ENCODE measurements at places on chromosomes 1 and 21.

- no peak for DNase-seq
Measured at GRCh38 chr1:164569866-164570265, 10.9 kb downstream of the PBX1 start.

DNA sequence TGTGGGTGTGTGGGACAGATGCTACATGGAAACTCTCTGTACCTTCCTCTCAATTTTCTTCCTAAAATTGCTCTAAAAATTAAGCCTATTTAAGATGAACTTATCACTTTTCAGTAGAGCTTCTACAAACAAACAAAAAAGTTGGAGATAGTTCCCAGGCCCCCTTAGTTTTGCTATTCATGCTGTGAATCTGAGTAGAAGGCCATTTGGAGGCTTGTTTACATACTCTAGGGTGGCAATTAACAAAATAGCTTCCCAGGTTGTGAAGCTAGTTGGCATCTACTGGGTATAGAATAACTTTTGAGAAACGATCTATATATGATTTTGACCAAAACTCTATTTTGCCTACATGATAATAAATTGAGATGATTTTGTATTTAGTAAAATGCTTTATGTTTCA, 541.4 kb upstream of the B3GALT2 start:
- DNase-seq: no peak

DNA sequence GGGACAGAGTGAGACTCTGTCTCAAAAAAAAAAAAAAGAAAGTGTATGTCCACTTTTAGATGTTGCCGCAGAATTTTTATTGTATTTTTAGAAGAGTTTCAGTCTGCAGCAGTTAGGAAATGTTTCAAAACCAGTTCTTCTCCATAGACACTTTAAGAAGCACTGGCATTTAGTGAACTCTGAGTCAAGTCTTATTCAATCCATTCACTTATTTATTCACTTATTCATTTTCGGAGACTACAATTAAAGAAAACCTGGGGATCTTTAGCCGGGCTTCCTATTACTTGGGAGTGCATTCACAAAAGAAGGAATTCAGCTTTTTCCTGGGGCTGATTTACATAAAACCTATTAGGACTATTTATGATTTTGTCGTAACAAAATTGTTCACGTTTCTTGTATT, 12.3 kb downstream of the RCAN3 start:
- DNase-seq: no peak

DNA sequence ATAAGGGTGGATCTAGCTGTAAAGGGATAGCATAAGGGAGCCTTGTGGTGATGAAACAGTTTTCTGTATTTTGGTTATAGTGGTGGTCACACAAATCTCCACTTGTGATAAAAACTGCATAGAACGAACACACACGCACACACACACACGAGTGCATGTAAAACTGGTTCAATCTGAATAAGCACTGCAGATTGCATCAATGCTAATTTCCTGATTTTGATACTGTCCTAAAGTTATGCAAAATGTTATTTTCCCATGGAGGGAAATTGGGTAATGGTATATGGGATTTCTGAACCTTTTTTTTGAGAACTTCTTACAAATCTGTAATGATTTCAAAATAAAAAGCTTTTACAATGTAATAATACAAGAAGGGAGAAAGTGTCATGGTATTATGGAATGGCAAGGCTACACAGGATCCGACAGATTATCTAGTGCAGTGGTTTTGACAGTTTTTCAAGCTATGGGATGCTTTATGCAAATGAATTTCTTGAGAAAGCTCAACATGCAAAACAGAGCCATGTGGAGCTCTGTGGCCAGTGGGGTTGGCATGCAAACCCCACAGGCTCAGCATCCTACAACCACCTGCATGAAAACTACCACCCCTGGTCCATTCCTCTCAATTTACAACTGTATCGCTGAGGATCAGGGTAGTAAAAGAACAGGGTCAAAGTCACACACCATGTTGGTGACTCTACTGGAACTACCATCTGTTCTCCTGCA, 18.8 kb downstream of the SLC41A1 start:
- DNase-seq: no peak

DNA sequence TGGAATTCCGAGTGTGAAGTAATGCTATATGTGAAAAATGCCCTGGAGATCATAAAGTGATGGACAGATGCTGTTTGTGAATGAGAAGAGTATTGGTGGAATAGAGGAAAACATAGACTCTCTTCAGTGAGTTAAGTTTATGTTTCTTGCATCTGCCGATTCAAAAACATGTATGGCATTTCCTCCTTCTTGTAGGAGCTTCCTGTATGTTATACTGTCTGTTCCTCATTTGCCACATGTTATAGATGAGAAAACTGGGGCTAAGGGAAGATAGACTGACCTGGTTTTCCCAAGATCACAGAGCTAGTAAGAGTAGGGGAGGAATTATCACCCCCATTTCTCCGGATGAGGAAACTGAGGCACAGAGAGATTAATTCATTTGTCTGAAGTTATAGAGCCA, 41.1 kb upstream of the IL20 start:
- DNase-seq: no peak

DNA sequence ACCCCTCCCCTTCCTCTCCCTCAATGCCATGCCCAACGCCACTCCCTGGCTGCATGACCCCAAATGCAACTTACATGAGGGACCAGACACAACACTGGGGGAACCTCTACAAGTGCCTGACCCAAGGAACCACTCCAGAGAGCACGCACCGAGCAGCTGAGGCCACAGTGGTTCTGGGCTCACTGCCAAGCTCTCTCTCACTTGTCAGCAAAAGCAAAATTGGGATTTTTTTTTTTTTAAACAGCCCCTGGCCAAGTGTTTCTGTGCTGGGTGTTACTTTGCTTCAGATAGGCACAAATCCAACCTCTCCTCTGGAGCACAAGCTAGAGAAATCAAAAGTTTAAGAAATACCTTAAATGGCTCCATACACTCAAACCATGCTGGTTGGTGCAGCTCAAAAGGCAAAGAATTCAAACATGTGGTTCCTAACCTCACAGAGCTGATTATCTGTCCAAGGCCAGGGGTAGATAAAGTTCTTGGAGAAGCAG, 363.0 kb downstream of the SETD4 start:
- DNase-seq: no peak

GRCh38 chr1:2046953-2047748, 3.1 kb upstream of the PRKCZ start:
- no peak for DNase-seq

DNA sequence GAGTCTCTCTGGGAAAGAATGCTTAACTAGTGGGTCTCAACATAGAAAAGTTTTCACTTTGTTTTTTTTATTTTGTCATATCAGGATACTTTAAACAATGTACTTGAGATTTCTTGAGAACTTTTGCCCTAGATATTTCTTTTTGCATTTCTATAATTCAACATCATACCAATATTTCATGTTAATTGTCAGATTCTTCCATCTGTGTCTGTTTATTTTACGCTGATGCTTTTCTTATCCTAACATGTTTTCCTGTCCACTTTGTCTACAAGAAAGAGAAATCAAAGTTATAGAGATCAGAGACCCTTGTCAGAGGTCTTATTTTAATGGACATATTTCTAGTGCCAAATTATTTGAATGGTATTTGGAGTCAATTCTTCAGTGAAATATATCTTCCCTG, 95.5 kb upstream of the B3GALT2 start:
- DNase-seq: no peak

GRCh38 chr1:65258106-65258505, 51.2 kb upstream of the DNAJC6 start:
- DNase-seq: no peak

DNA sequence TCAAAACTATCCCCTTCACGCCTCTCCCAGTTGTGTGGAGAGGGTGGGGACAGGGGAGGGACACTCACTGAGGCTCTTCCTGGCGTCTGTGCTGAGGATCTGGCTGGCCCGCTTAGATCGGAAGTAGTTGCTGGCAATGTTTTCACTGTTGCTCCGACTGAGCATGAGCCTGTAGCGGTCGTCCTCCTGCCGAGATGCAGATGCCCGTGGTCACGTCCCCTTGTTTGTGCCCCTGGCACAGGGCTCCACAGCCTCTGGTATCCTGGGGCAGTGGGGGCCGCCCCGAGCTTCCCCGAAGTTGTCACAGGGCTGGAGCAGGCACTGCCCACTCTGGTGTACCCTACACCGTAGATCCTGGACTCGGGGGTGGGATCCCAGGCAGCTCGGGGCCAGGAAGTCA, 5.0 kb upstream of the DDOST start:
- no peak for DNase-seq

GRCh38 chr21:27333096-27333495, 366.2 kb upstream of the ADAMTS5 start:
- no peak for DNase-seq

DNA sequence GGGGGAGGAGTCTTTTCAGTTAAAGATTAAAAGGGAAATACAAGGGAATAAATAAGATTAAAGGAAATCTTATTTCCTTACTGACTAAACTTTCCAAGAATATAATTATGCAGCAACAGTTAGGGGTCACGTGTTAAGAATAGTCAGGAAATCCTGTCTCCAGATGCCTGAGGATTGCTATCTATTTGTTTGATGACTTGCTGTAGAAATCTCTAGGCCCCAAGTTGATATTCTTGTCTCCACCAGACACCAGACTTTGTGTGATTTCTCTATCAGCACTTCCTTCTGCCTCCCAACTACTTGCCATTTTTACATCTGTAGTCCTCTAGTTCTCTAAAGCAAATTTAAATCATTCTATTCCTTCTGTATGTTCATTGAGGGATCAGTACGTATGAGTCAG, 77.5 kb downstream of the RPAP2 start:
- no peak for DNase-seq

GRCh38 chr1:26360807-26361604, 7.1 kb upstream of the CRYBG2 start:
- DNase-seq: no peak

GRCh38 chr21:14116080-14116481, 94.7 kb downstream of the LIPI start:
- no peak for DNase-seq

GRCh38 chr1:182192966-182193365, 131.5 kb upstream of the ZNF648 start:
- DNase-seq: no peak

DNA sequence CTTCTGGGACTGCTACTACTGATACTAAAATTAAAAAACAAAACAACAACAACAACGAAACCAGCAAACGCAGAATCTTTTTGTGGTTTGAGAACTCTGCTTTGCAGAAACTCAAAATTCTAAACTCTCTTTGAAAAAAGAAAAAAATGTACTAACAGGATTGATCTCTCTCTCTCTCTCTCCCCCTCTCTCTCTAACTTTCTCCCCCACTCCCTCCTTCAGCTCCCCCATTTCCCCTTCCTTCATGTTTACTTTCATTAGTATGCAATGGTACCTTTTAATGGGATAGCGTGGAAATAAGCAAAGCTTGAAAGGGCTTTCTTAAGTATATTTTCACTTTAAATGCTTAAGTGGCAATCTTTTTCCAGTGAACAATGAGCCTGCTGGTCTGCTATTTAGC, 562.6 kb upstream of the ADGRL2 start:
- no peak for DNase-seq

- DNase-seq: peak; percentile 12
Measured at GRCh38 chr1:143698016-143698415, 273.8 kb downstream of the FAM72C start.

DNA sequence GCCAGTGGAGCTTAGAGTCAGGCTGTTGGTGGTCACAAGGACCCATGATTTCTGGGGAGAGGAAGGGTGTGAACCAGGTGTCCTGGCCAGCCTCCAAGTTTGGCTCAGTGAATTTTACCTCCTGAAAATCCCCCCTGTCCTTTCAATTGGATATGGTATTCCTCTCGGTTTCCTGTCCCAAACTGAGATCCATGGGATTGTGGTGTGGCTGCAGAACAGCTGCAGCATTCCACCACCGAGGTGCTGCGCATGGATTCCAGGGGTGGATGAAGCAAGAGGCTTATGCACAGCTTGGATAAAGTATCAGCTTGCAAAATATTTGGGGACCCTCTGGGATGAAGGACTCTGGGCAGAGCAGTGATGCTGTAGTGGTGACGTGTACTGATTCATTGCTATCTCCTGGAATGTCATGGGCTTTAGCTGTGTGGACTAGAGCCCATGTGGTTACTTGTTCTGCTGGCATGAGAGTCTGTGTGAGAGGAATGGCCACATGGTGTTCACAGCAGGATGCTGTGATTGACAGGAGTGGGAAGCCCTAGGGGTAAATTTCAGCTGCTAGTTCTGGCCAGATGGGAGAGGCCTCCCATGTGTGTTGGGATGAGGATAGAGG, 148.7 kb upstream of the SPAG17 start:
- no peak for DNase-seq

DNA sequence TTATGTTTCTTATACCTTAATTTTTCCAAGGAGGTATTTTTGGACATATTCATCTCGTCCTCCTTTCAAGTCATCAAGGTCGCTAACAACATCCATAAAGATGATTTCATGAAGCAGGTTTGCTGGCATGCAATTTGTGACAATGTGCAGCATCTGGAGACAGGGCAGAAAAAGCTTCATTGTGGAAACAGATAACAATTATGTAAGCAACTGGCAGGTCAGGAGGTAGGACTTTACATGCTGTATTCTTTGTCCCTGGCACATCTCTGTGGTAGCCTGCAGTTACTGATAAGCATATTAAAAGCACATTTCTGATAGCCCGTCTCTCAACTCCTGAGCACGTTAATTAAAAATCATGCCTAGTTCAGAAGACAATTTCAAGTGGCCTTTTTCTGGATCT, 156.8 kb downstream of the LEPR start:
- DNase-seq: no peak

GRCh38 chr1:212607206-212607912, 1.2 kb upstream of the ATF3 start:
- no peak for DNase-seq

- DNase-seq: no peak
Measured at GRCh38 chr1:66298464-66298863, 235.5 kb upstream of the SGIP1 start.

DNA sequence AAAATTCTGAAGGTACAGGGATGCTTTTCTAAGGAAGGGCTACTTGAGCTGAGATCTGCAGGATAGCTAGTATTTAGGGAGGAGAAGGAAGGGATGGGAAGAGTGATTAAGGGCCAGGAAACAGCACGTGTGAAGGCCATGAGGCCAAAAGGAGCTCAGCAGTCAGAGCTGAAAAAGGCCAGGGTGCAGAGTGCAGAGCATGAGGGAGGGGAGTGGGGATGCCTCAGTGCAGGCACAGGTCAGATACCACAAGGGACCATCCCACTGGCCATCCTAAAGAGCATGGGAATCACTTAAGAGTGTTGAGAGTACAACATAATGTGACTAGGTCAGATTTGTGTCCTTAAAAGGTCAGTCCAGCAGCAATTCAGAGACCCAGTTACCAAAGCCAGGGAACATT, 16.0 kb downstream of the LRRN2 start:
- DNase-seq: no peak

GRCh38 chr1:4797016-4797410, 142.6 kb downstream of the AJAP1 start:
- no peak for DNase-seq

DNA sequence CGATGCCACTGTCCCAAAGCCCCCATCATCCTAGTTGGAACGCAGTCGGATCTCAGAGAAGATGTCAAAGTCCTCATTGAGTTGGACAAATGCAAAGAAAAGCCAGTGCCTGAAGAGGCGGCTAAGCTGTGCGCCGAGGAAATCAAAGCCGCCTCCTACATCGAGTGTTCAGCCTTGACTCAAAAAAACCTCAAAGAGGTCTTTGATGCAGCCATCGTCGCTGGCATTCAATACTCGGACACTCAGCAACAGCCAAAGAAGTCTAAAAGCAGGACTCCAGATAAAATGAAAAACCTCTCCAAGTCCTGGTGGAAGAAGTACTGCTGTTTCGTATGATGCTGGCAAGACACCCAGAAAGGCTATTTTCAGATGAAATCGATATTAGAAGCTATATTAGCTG, 8.1 kb downstream of the RHOU start:
- no peak for DNase-seq

GRCh38 chr1:194117582-194117981, 931.2 kb upstream of the B3GALT2 start:
- no peak for DNase-seq

GRCh38 chr1:62090016-62090415, 104.6 kb upstream of the L1TD1 start:
- DNase-seq: no peak

All from stimulated activated CD8-positive, alpha-beta memory T cell treated with anti-CD3 and anti-CD28 coated beads, Interleukin-15, amount 100 ng/mL, for 24 hours (primary cell).